ENCODE measurements at places on chromosomes 4 and X.

GRCh38 chr4:91997045-91997444, 306.7 kb upstream of the GRID2 start:
- no peak for DNase-seq

- no peak for DNase-seq
These were observed 31.2 kb upstream of the TSPAN5 start for GRCh38 chr4:98689507-98690174.

DNA sequence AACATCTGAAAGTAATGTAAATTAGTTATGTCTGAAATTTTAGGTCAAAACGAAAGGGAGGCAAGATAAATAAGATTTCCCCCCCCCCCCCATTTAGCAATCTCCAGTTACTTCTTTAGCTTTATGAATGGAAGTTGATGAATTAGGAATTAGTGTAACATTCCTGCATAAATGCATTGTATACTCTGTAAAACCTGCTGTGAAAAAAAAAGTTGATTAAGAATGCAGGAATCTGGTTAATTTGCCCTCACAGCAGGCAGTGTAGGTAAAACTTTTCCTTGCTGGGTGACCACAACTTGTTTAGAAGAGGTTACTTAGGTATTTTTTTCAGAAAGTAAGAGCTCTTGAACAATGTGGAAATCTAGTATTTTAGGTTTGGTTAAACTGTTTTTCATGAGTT, 15.3 kb downstream of the LARP7 start:
- no peak for DNase-seq

GRCh38 chr4:124947622-124948265, 235.2 kb upstream of the ANKRD50 start:
- no peak for DNase-seq

DNA sequence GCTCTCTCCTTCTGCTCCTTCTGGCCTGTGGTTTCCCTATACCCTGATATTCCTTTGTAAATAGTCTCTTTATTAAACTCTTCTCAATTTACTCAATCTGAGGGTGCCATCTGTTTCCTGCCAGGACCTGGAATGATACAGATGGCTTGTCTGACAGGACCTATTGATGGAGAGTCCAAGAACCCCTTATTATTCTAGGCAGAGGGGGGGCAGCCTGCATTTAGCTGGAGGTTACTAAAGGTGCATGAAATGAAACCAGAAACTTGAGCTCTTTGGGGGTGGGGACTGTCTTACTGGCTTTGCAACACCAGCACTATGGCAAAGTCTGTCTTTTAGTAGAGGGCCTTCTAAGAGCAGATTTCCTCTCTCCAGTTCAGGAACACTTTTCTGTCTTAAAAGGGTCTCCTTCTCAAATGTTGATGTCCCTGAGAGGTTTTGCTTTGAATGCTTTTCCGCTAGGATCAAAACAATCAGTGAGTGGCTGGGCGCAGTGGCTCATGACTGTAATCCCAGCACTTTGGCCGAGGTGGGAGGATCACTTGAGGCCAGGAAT, 162.5 kb upstream of the MED14 start:
- no peak for DNase-seq

- peak; percentile 55 for DNase-seq
These were observed 40.2 kb downstream of the SH3KBP1 start for GRCh38 chrX:19846995-19847790.

GRCh38 chr4:162685410-162685809, 481.3 kb downstream of the NAF1 start:
- DNase-seq = no peak

- no peak for DNase-seq
These were observed 22.4 kb downstream of the LPAR4 start for GRCh38 chrX:78769946-78770345.

GRCh38 chr4:36737691-36738090, 456.3 kb downstream of the DTHD1 start:
- no peak for DNase-seq

DNA sequence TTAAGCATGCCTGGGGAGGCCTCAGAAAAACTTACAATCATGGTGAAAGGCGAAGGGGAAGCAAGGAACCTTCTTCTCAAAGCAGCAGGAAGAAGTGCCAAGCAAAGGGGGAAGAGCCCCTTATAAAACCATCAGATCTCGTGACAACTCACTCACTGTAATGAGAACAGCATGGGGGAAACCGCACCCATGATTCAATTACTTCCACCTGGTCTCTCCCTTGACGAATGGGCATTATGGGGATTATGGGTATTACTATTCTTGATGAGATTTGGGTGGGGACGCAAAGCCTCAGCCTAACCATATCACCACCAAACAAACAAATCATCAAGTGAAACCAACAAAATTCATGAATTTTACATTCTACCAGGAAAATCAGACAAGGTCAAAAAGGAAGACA, 76.7 kb upstream of the TAB3 start:
- DNase-seq = no peak

GRCh38 chr4:171629182-171629581, 184.0 kb upstream of the GALNTL6 start:
- DNase-seq = no peak

DNA sequence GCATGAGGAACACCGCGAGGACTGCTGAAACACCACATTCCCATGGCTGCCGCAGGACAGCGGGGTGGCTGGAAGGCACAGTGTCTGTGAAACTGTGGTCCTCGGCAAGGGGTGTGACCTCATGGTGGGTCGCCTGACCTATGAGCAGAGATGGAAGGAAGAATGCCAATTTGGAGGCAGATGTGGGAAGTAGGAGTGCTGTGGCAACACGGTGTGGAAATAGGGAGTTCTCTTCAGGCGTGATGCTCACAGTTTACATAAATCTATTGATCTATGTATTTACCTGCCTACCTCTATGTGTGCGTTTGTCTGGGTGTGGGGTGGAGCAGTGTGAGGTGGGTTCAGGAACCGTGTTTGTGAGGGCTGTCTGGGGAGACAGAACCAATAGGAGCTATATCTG, 62.3 kb upstream of the LSM6 start:
- no peak for DNase-seq

- DNase-seq = no peak
These were observed 10.7 kb upstream of the ADH5 start for GRCh38 chr4:99099311-99099710.

DNA sequence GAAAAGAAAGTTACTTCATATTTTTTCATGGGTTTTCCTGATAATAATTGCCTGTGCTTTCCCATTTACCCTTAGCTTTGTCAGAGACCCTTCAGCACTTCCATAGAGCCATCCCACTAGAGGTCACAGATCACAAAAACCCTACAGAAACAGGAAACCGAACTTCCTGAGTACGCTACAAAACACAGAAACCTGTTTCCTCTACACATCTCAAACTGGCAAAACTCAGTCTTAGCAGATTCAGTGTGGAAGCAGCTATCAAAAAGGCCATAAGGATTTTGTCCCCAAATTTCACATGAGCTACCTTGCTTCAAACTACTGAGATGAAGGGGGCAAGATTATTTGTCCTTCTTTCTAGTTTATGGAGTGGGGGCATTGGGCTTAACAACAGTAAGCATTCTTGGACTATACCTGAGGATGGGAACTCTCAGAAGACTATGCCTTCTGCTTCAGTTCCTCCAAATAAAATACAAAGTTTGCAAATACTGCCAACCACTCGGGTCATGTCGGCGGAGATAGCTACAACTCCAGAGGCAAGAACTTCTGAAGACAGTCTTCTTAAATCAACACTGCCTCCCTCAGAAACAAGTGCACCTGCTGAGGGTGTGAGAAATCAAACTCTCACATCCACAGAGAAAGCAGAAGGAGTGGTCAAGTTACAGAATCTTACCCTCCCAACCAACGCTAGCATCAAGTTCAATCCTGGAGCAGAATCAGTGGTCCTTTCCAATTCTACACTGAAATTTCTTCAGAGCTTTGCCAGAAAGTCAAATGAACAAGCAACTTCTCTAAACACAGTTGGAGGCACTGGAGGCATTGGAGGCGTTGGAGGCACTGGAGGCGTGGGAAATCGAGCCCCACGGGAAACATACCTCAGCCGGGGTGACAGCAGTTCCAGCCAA, at the start of gene MMRN1:
Gene MMRN1 (plus strand): TSS at position 206 of the 902 bp plus-strand sequence. CDS start 118 bp downstream, at position 324.
- DNase-seq = no peak

DNA sequence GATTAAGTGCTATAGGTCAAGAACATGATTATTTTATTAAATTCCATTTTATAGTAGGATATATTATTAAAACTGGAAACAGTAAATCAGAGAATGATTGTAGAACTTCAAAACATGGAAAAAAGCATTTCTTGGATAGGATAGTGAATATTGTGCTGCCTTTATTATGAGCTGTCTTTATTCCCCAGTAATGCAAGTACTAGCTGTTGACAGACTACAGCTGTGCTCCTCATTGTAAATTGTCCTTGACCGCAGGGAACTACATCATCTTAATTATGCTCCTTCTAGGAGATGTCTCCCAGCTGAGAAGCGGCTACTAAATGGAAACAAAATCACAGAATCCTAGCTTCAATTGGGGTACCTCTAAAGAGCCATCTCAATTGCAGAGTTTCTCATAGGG, 1457.2 kb upstream of the PCDH7 start:
- DNase-seq = no peak
